Activated effector memory CD4-positive, alpha-beta T cell treated with Interleukin-2 at 50 U/mL for 16 hours (primary cell): ENCODE measurements at places on chromosomes 11 and 22.
A peak's percentile ranks its signal among the peaks of the same experiment; 100 is the strongest.

- DNase-seq: no peak
Measured at GRCh38 chr11:95699631-95700470, 89.7 kb downstream of the FAM76B start.

GRCh38 chr11:70468256-70469195, 70.2 kb downstream of the CTTN start:
- no peak for DNase-seq

DNA sequence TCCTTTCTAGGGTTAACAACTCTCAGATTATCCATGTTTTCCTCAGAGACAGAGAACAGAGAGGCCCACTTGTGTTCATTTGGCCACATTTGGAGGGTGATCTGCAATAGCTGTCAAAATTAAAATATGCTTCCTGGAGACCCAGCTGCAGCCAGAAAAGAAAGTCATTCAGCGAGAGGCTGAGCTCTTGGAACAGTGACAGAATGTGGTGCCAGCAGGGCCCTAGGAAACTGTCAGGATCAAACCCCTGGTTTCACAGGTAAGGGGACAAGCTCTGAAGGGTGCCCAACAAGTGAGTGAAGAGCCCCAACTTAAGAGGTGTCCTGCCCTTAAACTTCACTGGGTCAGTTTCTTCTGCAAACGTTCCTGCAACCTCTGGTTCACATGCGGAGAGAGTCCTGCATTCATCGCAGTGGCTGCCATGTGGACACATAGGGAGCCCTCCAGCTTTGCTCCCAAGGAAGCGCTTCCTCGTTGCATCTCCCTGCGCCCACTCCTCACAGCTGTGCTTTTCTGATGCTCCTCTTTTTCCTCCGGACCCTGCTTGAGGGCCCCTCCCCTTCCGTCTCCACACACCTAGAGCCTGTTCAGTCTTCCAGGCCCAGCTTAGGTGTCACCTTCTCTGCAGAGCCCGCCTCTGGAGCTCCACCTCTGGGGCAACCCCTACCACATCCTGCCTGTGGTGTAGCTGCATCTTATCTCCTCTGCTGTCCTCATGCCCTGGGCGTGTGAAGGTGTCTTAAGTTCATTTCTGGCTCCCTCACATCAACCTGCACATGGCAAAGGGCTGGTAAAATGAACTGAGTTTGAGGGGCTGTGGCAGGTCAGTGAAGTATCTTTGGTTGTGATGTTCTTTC, 3.9 kb downstream of the UCP3 start:
- DNase-seq: peak; percentile 82

DNA sequence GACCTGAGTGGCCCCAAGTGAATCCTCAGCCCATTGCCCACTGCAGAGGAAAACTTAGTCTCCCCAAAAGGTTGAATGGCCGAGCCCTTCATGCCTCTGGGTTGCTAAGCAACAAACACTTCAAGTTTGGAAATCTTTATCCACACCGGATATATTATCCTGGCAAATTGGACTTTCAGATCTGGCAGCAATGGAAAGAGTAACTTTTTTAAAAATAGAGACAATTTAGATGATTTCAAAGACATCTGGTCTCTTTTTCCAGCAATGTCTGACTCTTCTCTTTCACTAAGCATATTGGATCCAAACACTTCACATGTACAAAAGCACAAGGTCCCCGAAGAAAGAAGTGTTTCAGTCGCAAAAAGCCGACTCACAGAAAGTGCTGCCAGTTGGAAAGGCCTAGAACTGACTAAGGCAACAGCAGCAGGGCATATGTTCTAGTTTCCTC, 505.3 kb downstream of the SOX6 start:
- no peak for DNase-seq

- DNase-seq: peak; percentile 30
Measured at GRCh38 chr11:44927174-44927661, 23.5 kb downstream of the TP53I11 start.

- no peak for DNase-seq
Measured at GRCh38 chr11:22194907-22195306, 2.0 kb downstream of the ANO5 start.

DNA sequence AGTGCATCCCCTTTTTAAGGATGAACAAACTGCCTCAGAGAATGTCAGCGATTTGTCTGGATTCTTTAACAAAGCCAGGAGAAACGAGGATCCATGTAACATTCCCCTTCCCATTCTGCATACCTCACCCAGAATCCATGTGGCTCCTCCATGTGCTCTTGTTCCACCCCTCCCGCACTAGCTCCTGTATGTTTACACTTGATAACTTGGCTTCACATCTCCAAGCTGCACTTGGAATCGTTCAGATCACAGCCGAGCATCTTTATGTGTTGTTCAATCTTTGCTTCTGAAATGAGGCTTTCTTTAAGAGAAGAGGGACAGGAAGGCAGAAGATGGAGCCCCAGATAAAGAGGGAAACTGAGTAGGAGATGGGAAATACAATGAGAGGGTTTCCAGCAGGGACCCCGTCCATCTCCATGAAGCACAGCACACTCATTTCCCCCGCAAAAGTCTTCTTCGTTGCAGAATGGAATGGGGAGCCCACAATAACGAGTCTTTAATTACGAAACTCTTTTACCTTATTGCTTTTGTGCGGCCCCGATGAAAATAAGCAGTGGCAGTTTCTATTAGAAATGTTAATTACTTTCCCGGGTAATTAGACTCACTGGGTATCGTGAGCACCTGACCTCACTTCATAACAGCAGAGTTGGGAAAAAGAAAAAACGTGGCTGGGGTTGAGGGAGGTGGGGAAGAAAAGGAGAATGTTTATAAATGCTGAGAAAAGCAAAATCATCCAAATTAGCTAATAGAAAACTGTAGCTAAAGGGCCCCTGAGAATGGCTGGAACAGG, 96.8 kb upstream of the ISX start:
- DNase-seq: no peak

GRCh38 chr11:47987310-47987709, 7.0 kb downstream of the PTPRJ start:
- no peak for DNase-seq

DNA sequence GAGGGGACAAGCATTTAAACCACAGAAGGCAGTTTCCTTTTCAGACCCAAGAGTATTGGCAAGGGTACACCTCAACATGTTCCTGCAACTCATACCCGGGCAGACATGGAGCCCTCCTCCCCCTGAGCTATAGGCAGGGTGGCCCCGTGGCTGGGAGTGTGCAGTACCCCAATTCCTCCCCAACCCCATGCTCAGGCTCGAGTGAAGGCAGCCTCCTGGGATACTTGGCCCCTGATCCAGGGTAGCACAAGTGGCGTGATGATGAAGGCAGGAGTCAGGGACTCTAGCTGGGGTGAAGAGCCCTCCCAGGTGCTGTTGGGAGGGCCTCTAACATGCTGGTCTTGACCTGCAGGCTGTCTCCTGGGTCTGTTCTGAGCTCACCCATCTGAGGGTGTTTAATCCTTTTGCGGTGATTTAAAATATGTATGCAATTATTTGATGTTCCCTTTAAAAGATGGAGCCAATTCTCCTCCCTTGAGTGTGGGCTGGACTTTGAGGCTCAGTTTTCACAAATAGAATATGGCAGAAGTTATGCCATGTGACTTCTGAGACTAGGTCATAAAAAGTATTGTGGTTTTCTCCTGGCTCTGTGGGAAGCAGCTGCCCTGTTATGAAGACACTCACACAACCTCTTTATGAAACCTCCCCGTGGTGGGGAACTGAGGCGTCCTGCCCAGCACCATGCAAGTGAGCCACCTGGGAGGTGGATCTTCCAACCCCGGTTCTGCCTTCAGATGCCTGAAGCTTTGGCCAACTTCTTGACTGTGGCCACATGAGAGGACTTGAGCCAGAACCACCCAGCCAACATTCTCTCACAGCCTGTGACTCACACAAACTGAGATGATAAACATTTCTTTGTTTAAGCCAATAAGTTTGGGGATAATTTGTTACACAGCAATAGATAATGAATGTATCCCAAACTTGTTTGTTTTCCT, 54.7 kb upstream of the NECTIN1 start:
- DNase-seq: no peak

DNA sequence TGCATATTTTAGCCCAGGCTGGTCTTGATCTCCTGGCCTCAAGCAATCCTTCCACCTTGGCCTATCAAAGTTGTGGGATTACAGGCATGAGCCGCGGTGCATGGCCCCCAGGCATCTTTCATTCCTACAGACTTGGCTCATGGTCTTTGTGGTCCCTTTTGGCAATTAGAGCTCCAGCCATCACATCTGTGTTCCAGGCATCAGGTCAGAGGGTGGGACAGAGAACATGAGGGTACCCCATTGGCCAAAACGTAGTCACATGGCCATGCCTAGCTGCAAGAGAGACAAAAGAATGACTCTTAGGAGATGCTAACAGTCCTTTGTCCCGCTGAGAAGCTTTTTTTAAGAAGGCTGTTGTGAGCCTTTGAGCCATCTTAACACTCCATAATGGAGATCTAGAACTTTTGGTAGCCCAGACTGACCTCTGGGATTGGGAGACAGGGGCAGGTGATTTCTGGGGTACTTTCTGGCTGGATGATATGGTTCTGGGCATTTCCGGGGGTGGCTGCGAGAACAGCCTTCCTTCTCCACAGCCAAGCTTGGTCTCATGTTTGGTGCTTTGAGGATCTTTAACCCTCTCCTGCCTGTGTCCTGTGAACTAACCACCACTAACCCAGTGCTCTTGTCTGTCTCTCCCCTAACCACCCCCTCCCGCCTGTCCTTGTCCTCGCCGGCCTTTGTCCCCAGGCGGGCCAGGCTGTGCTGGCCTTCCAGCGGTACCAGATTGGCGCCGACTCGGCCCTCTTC, 18.4 kb upstream of the TAB1 start:
- DNase-seq: no peak

DNA sequence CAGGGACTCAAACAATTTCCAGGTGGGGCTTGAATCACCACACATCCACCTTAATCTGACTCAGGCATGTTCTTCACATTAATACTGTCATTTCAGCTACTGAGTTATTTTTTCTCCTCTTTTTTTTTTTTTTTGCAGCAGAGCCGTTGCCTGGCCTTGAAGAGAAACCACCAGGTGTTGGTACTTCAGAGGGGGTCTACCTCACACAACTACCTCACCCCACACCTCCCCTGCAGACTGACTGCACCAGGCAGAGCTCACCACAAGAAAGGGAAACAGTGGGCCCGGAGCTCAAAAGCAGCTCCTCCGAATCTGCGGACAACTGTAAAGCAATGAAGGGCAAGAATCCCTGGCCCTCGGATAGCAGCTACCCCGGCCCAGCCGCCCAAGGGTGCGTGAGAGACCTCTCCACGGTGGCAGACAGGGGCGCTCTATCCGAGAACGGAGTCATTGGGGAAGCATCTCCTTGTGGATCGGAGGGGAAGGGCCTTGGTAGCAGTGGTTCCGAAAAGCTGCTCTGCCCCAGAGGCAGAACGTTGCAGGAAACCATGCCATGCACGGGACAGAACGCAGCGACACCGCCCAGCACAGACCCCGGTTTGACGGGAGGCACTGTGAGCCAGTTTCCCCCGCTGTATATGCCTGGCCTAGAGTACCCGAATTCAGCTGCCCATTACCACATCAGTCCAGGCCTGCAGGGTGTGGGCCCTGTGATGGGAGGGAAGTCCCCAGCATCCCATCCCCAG, 15.1 kb upstream of the SLC25A18 start:
- DNase-seq: no peak

- DNase-seq: no peak
Measured at GRCh38 chr22:50257041-50257440, 4.4 kb downstream of the MAPK12 start.

- DNase-seq: no peak
Measured at GRCh38 chr11:11239959-11240358, 113.1 kb downstream of the CSNK2A3 start.

DNA sequence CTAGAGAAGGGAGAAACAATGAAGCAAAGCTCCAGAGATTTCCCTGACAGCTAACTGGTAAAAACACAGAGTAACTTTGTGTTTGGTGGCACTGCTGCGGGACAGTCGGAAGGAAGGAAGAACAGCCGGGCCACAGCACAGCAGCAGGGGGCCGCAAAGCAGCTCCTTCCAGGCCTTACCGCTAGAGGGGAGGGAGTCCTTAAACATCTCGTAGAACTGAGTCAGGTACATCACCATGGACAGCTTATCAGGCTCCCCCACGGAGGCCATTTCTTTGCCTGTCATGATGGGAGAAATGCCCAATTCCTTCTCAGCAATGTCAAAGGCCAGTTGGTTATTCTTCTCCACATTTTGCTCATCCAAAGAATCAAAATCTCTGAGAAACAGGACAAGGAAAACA, 114.6 kb upstream of the BID start:
- no peak for DNase-seq

- no peak for DNase-seq
Measured at GRCh38 chr11:16936643-16937042, 77.6 kb downstream of the PLEKHA7 start.

DNA sequence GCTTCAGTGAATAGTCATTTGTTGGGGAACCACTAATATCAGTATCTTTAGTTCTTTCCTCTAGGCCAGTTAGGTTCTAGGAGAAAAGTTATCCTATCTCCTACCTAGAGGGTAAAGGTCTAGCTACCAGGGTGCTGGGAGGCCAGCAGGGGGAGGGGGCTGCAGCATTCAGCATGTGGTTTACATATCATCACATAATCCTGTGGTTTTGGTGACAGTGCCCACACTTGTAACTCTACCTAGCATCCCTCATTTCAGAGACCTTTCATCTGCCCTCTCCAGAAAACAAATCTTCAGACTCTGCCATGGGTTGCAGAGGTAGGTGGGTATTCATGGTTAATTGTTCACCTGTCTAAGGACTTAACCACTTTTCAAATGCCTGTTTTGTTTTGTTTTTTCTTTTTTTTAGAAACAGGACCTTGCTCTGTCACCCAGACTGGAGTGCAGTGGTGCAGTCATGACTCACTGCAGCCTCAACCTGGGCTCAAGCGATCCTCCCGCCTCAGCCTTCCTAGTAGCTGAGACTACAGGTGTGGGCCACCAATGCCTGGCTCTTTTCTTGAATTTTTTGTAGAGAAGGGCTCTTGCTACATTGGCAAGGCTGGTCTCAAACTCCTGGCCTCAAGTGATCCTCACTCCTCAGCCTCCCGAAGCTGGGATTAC, 146.8 kb downstream of the ENTHD1 start:
- no peak for DNase-seq

DNA sequence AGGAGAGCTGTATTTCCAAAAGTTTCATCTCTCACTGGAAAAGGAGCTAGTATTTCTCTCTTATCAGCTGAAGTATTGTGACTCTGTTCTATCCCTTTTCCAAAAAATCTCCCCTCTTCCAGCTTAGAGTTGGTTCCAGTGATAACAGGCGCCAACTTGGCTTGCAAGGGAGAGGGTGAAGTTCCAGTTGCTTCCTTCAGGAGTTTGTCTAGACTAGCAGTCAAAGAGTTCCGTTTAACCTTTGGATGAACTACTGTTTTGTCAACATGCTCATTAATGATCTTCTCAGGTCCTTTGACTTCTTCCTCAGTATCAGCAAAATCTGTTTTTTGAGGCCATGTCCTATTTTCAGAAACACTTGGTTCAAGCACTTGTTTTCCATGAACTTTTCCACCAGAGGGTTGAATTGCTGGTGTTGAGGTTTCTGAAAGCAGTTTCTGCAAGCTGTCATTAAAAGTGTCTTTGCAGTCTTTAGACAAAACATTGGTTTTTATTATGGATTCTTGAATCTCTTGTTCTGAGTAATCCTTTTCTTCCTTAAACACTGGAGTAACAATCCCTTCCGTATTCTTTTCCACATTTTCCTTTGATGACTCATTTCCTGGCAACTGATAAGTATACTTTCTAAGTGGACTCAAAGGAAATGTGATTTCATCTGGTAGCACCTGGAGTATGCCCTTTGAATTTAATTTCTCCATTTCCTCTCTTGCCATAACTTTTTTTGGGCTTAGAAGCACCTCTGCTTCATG, 39.7 kb upstream of the CCDC89 start:
- DNase-seq: no peak
